ENCODE measurements at places on chromosomes 11 and 22.

DNA sequence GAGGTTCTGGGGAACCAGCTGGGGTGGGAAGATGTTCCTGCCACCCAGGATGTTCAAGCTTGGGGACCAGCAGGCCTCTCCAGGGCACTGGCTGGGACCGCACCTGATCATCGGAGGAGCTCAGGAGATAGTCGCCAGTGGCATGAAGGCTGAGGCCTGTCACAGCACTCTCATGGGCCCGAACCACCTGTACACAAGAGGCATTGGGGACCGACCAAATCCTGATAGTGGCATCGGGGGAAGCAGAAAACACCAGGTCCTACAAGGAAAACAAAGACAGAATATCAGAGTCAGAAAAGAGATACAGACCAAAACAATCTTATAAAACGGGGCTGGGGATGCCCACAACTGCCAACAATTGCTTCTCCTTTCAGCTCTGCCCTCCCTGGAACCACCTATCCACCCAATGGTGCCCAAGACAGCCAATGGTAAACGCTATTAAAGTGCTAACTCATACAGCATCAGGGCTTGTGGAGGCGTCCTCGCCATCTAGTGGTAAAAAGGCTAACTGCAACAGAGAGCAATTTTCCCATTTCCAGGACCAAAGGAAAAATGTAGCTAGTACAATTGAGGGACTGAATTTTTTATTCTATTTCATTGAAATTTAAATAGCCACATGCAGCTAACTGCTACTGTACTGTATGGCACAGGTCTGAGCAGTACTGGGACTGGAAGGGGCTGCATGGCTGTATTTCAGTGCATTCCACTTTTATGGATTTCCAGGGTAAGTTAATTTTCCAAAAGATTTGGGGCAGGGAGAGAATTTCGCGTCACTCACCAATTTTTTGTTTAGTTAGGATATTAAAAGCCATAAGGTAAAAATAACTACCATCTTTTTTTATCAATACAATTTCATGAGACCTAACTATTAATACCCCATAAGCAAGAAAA is 7.1 kb downstream of the PRPF19 start:
- DNase-seq: peak; percentile 81

GRCh38 chr11:36684840-36685801 is 87.1 kb upstream of the RAG2 start:
- DNase-seq: peak; percentile 66

GRCh38 chr11:3959015-3959902 is 103.8 kb downstream of the STIM1 start:
- no peak for DNase-seq

DNA sequence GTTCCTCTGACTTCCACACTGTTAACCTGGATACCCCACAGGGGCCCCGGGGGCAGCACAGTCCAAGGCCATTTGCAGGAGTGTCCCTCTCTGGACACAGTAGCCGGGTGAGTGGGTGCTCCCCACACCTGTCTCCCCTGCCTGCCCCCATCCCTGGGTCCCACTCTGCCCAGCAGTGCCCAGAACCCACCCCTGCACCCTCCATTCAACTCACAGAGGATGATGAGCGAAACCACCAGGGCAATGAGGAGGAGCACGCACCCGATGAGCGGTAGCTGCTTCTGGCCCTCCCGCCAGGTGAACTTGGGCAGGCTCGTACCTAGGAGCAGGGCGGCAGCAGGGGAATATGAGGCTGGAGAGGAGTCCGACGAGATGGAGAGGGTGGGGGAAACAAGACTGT is 12.2 kb downstream of the TMPRSS13 start:
- no peak for DNase-seq

DNA sequence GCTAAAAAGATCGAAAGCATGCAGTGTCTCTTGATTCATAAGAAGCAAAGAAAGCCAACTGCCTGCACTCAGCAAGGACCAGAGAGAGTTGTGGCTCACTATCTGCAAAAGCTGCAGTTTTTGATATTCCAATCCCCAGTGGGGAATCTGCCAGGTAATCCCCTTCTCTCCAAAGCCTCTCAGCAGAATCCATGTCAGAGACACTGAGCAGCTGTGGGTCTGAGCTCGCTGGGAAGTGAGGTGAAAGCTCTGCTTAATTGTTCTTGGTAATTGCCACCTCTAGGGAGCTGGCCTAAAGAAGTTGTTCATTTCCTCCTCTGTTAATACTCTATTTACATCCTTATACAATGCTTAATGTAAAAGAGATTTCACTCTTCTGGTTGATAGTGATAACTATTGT is 261.3 kb upstream of the LRRC4C start:
- DNase-seq: no peak

DNA sequence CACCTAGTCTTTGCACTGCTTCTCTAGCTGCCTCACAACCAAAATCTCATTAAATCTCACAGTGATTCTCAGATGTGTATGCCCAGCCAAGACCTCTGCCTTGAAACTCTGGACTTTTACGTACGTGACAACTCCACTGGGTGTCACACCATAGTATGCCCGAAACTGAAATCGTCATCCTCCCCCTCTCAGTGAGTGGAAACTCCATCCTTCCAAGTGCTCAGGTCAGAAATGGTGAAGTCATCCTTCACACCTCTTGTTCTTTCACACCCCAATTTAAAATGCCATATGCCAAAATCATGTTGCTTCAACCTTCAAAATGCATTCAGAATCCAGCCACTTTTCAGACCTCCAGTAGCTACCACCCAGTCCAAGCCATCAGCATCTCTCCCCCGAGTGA is 42.5 kb downstream of the SFI1 start:
- peak; percentile 76 for DNase-seq

DNA sequence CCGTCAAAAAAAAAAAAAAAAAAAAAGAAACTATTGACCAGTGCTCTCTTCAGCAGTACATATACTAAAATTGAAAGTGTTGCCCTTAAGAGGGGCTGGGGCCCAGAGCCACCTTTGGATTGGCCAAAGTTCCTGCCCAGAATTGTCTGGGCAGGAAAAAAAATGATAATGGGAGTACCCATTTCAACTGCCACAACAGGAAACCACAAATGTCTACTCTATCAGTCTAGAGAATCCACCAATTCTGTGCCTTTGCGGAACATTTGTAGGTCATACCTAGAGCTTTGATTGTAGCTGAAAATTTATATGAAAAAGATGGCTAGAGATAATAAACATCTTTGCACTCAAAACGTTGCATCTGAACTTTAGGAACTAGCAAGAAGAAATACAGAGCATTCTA is 69.4 kb downstream of the FAM76B start:
- no peak for DNase-seq

DNA sequence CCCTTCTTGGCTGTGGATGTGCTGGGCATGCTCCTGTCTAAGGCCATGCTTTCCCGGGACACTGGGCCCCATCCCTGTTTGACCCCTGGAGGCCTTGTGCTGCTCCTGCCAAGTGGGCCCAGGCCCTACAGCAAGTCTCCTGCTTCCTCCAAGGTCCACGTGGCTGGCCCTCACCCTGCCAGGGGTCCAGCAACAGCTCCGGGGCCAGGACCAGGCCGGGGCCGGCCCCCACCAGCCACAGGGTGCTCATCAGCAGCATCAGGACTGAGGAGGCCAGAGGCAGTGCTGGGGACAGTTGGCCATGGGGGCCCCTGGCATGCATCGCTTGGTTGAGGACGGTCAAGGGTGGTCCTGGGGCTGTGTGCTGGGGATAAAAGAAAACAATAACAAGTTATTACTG is 2.5 kb downstream of the RHBDD3 start:
- DNase-seq: no peak

- no peak for DNase-seq
Observed at GRCh38 chr22:38220163-38220562, 18.4 kb downstream of the MAFF start.

DNA sequence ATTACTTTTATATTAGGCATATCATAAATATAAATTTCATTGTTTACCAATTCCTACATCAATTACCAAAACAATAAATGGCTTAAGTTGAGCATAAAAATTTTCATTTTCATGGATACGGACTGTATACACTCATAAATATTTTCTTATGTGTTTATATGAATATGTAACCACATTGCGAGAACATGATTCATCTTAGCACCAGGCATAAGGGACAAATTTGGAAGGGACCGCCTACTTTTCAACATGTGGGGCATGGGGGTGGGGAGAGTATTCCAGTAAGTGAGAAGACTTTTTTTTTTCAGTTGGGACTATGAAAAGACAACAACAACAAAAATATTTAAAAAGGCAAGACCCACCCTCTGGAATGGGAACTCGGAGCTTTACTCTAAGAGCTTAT is 296.1 kb downstream of the RAB38 start:
- DNase-seq: no peak

GRCh38 chr11:68974421-68975194 is 6.2 kb downstream of the MRGPRD start:
- DNase-seq: peak; percentile 73

- no peak for DNase-seq
Observed at GRCh38 chr22:49763696-49764095, 64.0 kb downstream of the BRD1 start.

DNA sequence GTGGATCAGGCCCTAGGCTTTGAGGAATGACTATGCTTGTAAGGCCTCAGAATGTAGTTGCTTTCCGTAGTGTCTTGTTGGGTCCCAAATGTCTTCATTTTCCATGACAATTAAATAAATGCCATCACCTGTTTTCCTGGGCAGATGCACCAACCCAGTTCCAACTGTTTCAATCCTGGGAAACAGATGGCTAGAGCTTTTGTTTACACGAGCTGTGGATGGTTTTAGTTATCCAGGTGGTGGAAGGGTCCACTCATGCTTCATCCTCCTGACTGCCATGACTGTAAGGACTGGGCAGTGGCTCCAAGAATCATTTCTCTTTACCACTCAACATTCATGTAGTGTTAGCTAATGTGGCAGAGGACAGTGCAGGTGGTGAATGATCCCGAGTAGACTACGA is 8.6 kb downstream of the RCN1 start:
- no peak for DNase-seq

DNA sequence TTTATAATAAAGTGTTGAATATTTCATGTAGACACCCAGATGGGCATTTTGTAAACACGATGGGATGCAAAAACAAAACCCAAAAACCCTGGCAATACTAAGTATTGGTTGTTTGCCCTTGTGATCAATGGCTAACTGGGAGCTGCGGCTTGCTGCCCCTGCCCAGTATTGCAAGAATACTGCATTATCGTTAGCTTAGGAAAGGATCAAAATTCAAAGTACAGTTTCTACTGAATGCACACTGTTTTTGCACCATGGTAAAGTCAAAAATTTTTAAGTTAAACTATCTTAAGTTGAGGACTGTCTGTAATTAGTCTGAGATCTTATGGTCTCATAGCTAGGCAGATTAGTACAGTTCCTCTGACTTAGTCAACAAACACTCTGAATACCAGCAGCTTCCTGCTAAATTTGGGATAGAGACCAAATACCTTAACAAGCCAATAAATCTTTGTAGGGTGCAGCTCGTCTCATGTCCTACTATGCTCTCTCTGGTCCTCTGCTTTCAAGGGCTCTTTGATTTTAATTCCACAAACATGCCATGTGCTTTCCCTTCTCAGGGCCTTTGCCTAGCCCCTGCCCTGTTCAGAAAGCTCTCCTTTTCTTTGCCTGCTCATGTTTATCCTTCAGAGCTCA is 4.0 kb downstream of the CCDC90B start:
- DNase-seq: no peak

DNA sequence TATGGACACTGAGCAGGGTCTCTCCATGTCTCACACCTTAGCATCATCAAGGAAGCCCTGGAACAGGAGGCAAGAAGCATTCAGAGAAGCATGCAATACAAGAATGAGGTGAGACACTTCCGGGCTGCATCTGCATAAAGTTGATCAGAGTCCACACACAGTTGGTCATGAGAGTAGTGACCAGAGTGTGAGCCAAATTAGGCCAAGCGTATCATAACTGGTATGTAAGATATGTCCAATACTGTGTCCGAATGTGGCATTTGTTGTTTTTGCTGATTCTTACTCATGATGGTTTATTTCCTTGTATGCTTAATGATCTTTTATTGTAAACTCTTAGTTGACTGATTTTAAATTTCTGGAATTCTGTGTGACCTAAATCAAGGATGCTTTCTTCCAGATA is 315.7 kb downstream of the INSC start:
- DNase-seq: no peak

DNA sequence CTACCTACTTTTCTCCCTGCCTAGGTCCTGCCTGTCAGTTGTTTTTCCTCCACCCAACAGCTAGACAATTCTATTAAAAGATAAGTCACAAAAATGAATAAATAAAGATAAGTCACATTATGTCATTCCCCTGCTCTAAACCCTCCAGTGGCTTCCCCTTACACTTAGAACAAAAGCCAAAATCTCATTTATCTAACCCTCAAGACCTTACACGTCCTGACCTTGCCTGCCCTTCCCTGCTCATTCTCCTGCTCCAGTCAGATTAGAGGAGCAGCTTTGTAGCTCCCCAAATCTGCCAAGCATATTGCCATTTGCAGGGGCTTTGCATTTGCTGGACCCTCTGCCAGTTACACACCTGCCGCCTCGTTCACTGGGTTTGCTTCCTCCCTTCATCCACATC is 16.7 kb downstream of the KREMEN1 start:
- no peak for DNase-seq

GRCh38 chr11:13669544-13670488 is 1.3 kb downstream of the FAR1 start:
- no peak for DNase-seq

- no peak for DNase-seq
Observed at GRCh38 chr11:112499153-112499880, 238.7 kb upstream of the PLET1 start.

- no peak for DNase-seq
Observed at GRCh38 chr11:100785148-100785983, 98.3 kb downstream of the ARHGAP42 start.

GRCh38 chr11:65210748-65211147 is 29.0 kb downstream of the CAPN1 start:
- no peak for DNase-seq

DNA sequence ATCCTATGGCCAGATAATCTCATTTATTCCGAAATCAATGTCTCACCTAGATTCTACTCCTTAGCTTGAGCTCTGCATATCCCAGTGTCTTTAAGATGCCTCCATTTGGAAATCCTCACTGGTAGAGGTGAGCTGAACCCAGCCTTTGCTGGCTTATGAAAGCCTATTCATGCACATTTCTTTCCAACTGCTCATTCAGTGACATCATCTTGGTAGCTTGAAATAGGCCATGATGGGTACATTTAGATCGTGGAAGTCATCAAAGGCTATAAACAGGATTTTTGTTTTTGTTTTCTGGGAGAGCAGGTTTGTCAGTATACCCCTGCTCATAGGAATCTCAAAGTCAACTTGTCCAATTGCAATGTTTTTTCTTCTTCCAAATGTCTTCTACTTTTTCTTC is 6.0 kb downstream of the NXPE1 start:
- DNase-seq: no peak

Measured in activated CD4-positive, alpha-beta T cell treated with anti-CD3 and anti-CD28 coated beads, Interleukin-2, amount 10 ng/mL, durations not matched to agents 24 days and 14 days (primary cell).